ENCODE measurements at places on chromosomes 5 and 9.

GRCh38 chr5:84130006-84130580 is 254.6 kb downstream of the EDIL3 start:
- no peak for DNase-seq

- DNase-seq = no peak
Measured at GRCh38 chr5:50697739-50698138, 31.3 kb downstream of the PARP8 start.

DNA sequence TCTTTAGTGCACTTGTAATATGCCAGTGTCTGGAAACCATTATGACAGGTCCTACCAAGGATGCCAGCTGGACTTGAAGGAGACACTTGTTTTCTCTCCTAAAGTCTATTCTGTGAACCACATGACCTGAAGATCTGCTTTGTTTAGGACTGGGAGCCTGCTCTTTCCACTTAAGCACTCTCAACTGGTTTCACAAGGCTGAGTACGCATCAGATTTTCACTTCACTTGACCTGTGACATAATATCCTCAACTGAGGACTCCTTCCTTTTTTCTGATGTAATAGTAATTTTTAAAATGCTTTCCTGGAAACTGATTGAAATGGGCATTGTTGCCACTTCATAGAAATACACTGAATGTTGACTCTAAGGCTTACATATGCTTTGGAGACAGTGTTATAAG is 52.2 kb downstream of the PDE8B start:
- no peak for DNase-seq

DNA sequence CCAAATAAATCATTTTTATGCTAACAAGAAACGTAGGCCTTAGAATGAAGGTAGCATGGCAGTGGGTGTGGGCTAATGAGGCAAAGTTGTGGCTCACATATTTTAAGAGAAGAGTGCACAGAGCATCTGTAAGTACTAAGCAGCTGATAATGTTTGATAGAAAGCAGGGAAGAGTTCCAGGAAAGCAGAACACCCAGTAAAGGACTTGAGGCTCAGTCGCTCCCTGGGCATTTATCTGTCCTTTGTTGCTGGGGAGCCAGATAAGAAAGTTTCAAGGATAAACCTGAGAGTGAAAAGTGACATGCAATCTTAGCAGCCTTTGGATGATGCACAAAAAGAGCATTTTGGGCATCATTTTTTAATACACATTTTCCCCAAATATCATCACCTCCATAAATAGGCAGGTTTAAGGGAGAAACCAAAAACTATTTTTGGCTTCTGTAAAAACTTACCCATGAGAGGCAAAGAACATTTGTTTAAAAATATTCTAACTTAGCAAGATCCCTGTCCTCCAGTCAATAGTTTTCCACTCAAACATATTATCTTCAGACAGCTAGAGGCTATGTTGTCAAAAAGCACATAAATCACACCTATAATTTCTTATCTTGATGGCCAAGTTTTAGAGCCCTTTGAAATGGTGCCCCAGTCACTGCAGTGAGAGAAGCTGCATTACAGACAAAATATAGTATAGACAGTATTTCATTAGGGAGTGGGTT is 3.4 kb downstream of the FREM1 start:
- DNase-seq = no peak

- no peak for DNase-seq
Measured at GRCh38 chr9:95193067-95193466, 124.4 kb downstream of the FANCC start.

DNA sequence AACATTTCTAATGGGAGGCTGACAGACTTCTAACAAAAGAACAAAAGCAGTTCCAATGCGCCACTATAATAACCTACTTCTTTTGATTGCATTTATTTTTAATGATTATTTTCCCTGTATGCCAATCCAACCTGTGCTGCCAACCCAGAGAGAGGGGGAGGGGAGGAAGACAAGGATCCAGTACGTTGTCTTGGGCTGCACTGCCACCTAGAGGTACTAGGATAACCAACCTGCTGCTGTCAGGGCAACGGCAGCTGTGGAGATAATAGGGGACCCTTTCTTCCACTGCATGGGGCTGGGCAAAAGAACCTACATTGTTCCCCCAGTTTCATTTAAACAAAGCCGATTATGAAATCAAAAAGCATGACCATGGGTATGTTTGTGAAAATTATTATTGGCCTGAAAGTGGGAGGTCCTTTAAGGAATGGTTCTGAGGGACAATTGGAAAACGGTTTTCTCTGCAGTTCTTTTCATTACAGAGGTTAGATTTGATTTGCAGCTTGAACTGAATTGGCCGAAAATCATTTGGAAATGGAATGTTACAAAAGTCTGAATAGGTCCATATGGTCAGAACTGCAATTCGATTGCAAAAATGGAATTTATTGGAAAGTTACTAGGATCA is 101.3 kb downstream of the RASEF start:
- DNase-seq = no peak

GRCh38 chr5:60718166-60718892 is 18.4 kb upstream of the DEPDC1B start:
- no peak for DNase-seq

- DNase-seq = no peak
Measured at GRCh38 chr5:143376911-143377813, 26.3 kb downstream of the NR3C1 start.

DNA sequence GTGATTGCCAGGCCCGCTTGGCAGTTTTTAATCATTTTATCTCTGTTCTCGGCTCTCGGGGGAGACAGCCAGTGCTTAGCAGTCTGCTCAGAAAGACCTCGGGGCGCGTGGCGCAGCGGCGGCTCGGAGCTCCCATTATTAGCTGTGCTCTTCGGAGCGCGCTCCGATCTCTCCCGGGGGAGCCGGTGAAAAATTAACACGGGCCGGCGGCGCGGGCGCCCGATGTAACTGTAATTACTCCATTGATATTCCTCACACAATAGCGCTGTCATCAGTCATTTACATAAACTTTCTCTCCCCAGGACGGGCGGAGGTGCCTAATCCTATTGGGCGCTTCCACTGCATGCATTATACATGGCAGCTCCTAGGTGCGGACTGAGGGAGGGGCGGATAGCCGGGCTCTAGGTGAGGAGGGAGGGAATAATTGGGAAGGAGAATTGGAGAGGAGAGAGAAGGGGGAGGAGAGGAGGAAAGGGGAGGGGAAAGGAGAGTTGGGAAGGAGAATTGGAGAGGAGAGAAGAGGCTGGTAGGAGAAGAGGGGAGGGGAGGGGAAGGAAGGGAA is 24.9 kb downstream of the LMX1B start:
- no peak for DNase-seq

- DNase-seq = no peak
Measured at GRCh38 chr9:129384491-129385210, 206.6 kb upstream of the IER5L start.

DNA sequence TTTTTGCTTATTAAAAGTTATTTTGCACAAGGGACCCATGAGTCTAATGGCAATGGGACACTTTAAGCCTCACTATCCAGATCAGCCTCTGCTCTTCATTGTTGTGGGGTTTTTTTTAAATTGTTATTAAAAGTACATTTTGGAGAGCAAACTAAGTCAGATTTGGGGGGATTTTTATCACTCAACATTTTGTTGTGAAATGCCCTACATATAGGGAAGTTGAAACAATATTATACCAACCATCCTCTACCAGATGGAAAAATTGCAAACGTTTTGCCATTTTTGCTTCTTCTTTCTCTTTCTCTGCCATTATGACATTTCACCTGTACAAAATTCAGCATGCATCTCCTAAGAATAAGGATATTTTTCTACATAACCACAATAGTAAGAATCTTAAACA is 75.3 kb downstream of the SLC1A3 start:
- no peak for DNase-seq

- no peak for DNase-seq
Measured at GRCh38 chr9:129774791-129775447, 22.1 kb upstream of the PTGES start.

- DNase-seq = no peak
Measured at GRCh38 chr5:172063463-172064235, 57.2 kb upstream of the FBXW11 start.

GRCh38 chr9:98962181-98962560 is 18.5 kb downstream of the COL15A1 start:
- DNase-seq = no peak

- DNase-seq = no peak
Measured at GRCh38 chr9:113143432-113144227, 7.2 kb upstream of the SLC31A2 start.

GRCh38 chr5:123455095-123455494 is 31.9 kb upstream of the CEP120 start:
- no peak for DNase-seq

DNA sequence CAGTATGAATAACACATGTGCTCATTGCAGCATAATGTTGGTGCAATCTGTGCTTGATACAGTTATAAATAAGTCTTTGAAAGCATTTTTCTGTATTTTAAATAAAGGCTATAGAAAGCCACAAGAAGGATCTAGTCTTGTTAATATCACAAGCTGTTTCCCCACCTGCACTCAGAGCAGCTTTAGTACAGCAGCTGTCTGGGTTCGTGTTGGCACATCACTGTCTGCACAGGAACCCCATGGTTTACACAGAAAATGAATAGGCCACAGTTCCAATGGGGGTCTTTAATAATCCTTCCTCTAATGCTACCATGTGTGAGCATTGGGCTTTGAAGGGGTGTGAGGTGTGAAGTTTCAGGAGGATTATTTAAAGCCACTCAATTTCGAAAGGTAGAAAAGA is 2269.7 kb downstream of the MAT2B start:
- DNase-seq = no peak

- no peak for DNase-seq
Measured at GRCh38 chr5:101995585-101995984, 300.5 kb downstream of the SLCO4C1 start.

DNA sequence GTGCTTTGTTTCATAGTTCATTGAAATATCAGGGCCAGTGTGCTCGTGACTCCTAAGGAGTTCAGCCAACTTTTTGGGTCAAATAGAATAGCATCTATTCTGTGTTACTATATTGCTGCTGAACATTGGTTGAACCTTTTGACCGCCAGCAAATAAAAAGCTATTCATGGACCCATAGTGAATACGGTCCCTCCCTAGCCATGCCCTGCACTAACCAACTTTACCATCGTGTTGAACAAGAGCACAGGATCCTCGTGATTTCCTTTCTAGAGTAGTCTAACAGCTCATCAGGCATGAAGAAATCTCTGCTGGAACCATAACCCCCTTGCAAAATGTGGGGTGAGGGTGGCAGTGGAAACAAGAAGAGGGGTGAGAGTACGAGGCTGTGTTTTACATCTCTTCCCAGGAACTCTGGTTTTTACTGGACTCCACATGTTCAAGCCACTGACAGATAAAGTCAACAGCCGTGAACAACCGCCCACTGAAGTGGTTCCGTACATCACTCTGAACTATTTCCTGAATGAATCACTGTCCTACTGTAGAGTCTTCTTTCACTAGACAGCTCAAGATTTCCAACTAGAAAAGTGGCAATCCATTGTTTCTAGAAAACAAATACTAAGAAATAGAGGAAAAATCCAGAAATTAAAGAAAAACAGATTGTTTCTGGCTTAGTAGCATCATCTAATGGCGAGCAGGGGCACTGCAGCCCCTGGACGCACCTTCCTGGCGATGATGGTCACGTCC is 70.1 kb upstream of the SPATA31E1 start:
- no peak for DNase-seq

DNA sequence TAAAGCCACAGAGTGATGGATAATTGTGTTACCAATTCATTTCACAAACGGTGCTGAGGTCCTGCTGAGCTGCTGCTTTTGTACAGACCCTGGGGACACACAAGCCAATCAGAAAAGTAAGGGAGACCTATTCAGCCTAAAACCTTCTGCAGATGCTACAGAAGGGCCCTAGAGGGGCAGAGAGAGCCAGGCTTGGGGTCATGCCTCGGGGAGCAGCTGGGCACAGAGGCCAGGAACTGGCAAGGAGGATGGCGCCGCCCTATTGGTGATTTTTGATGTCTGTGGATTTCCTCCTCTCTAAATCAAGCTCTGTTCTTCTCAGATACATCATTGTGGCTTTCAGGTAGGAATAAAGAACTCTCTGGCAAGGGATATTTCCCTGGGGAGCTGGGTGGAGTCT is 181.9 kb downstream of the ZNF462 start:
- DNase-seq = no peak

DNA sequence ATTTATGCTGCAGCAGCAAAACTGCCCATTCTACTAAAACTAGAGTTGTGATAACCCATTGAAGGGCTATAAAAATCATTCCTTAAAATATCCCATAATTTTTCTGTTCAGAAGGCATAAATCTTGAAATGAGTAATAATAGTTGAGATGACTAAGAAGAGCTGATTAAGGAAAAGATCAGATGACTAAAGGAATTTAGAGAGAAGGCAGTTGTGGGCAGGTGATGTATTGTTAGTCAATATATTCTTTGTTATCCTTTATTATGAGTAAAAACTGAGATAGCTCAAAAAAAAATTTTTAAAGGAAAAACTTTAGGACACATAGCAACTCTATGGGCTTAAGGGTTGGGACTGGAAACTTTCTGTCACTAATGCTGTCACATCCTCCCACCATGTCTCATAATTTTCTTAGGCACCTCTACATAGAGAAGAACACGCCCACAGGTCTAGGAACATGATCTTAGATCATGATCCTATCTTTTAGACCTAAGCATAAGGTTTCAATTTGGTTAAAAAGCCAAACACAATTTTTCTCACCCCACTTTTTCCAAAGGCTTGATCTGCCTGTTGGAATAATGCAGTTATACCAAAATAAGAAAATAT is 597.5 kb upstream of the MEF2C start:
- no peak for DNase-seq

GRCh38 chr9:92720209-92720765 is 44.3 kb downstream of the BICD2 start:
- no peak for DNase-seq

GRCh38 chr9:92965061-92965758 is 17.9 kb downstream of the FGD3 start:
- no peak for DNase-seq

- no peak for DNase-seq
Measured at GRCh38 chr5:103450333-103451061, 112.1 kb downstream of the NUDT12 start.

- no peak for DNase-seq
Measured at GRCh38 chr9:133592731-133593409, 16.3 kb downstream of the FAM163B start.

GRCh38 chr5:144203750-144204596 is 33.3 kb downstream of the KCTD16 start:
- no peak for DNase-seq

DNA sequence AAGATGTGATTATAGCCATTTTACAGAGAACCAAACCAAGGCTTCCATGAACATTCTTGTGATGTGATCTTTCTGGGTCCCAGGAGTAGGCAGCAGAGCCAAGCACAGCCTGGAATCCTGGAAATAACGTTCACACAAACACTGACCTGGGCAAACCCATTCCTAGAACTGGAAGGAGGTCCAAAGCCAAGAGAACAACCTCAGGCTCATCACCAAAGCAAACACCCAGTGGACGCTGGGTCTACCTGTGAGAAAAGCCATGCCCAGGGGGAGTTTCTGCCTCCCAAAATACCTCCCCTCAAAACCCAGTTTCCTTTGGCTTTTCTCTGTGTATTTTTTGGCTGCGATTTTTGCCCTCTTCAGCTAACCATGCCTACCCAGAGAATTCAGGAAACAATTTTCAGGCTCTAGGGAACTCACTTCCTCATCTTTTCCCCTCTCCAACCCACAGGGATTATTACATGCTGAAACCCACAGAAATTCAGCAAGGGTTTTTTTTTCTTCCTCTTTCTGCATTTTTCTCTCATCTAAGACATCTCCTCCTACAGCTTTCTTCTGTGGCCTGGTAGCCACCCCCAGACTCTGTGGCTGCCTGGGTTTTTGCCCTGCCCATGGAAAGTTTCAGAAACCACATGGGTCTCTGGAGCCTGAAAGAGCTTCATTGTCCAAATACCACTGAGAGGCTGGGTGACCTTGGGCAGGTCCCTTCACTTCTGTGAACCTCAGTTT is 75.0 kb downstream of the TNC start:
- DNase-seq = no peak

GRCh38 chr5:165460911-165461310 is 1955.5 kb downstream of the MAT2B start:
- no peak for DNase-seq

Data from cortex of kidney (tissue), 1 donor.